Esophagus squamous epithelium (tissue), 5 donors: ENCODE measurements at places on chromosomes 11 and 22.

- no peak for DNase-seq
Observed at GRCh38 chr11:85423316-85423715, 203.8 kb downstream of the DLG2 start.

DNA sequence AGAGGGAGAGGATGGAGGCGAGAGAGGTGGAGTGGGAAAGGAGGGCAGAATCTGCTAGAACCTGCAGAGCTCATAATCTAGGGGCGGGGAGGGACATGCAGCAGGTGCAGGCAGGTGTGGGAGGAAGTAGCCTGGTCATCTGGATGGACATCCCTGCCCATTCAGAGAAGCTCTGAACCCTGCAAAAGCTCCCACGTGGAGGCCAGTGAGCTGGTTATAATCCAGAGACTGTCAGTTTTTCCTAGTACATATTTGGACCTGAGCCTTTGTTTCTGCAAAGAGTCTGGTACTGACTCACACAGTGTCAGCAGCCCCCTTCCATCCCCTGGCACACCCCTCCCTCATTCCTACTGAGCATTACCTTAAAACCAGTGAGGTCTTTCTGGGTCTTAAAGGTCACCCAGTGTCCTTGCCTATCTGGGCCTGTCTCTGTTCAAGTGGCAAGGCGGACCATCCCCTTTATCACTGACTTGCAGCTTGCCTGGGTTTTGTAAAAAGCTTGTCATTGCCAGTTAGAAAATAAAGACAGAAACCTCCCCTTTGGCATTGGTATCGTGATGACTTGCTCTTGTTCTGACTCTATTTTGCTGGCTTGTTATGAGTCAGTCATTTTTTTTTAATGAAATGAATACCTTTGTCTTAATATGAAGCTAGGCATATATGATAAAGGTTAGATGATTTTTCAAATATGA, 26.1 kb downstream of the PTPRJ start:
- DNase-seq = no peak

GRCh38 chr11:128208329-128209137, 378.8 kb downstream of the ETS1 start:
- no peak for DNase-seq

GRCh38 chr11:19910931-19911330, 198.3 kb downstream of the NAV2 start:
- no peak for DNase-seq

- no peak for DNase-seq
Observed at GRCh38 chr11:64101461-64101860, 64.5 kb downstream of the MACROD1 start.

DNA sequence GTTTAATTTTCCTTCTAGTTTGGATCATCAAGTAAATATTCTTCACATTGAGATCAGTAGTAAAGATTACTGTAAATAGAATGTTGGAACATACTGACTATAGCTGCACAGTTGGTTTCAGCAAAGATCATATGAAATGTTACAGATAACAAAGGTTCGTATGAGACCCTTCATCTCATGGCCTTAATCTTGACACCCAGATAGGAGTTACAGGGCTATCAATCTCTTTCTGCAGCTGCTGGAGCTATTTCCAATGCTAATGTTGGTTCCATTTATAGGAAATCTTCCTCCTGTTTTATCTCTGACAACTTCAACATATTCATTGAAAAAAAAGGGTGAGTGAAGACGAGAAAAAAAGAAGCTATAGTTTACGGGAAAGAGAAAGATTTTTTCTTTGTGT, 495.6 kb downstream of the JRKL start:
- no peak for DNase-seq

- no peak for DNase-seq
Observed at GRCh38 chr11:102114032-102114431, 3.8 kb downstream of the YAP1 start.

GRCh38 chr11:85721191-85721590, 35.2 kb upstream of the CCDC89 start:
- DNase-seq = no peak

DNA sequence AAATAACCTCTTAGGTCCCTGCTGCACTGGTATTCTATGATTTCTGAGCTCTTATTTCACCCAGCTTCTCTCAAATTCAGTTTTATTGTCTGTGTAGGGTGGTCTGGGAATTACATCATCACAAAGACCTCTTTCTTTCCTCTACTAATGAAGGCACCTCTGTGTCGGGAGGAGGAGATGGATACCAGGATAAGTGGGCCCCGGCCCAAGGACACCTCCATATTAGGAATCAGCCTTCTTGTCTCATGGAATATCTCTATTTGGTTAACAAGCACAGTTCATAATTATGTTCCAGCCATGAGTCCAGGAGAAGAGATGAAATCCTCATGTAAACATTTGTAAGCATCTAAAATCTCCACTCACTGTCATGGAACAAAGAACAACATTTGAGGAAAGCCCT, 9.4 kb downstream of the PARVA start:
- DNase-seq = no peak

DNA sequence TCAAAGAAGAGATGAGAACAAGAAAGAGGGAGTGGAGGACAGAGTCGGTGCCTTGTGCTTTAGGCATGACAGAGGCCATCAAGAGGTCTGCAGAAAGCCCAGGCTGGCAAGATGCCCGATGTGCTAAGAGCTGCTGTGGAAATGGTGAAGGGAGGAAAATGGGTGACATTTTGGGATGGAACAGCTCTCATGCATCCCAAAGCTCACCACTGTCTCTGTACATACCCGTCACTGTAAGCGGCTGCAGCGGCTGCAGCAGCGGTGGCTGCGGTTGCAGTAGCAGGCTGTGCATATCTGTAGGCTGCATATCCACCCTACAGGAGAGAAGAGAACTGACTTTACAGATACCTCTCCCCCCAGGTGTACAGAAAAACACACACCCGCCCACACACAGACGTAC, 28.6 kb downstream of the APOL5 start:
- DNase-seq = no peak

- no peak for DNase-seq
Observed at GRCh38 chr22:50007057-50007511, 5.5 kb downstream of the IL17REL start.

GRCh38 chr22:17699696-17700340, 61.3 kb downstream of the BCL2L13 start:
- DNase-seq = no peak

DNA sequence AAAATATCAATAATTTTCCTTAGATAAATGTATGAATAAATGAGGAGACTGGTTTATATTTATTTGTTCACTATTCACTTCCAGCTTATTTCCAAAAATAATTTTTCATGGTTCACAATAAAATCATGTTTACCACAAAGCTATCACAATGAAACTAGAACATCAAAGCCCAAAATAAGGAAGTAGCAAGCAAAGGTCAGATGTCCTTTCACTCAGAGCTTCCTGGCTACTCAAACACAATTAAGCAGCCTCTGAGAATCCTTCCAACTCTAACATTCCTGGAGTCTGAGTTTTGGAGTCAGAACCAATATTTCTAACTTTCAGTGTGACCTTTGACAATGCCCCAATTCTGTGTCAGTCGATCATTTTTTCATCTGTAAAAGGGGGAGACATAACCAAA, 527.0 kb downstream of the SOX6 start:
- no peak for DNase-seq

GRCh38 chr22:49475253-49475652, 352.4 kb downstream of the BRD1 start:
- no peak for DNase-seq

- no peak for DNase-seq
Observed at GRCh38 chr22:37498289-37498909, 12.2 kb upstream of the MFNG start.

GRCh38 chr11:68406324-68407313, 53.9 kb upstream of the PPP6R3 start:
- no peak for DNase-seq

- DNase-seq = no peak
Observed at GRCh38 chr11:45366619-45367190, 80.6 kb upstream of the SYT13 start.

DNA sequence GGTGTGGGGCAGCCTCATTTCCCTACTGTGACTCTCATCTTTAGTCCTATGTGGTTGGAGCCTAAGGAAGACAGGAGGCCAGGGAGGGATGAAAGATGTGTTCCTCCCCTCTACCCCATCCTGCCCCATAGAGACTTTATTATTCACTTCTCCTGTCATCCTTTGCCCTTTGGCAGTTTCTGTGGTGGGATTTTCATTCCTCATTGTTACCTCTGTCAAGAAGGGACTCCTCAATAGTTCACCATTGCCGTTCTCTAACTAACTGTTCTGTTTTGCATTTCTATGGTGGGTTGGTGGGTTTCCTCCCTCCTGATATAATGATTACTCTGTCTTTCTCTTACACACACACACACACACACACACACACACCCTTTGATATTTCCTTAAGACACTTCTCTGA, 202.3 kb downstream of the DSCAML1 start:
- no peak for DNase-seq

DNA sequence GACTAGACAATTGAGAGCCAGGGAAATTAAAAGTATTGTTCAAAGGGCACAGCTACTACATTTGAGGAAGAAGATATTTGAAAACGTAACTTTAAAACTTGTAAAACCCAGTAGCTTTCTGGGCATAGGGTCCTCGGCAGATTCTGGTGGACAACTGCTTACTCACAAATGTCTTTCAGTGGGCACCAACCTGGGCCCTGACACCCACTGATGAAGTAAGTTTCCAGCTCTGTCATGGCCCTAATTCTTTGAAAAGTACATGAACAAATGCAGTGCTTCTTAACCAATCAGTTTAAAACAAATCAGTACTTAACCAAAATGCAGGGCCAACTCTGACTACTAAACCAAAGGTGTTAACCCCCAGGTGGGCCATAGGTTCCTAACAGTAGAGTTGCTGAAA, 1170.1 kb downstream of the LRRC4C start:
- no peak for DNase-seq

GRCh38 chr11:22792497-22792896, 37.1 kb downstream of the SVIP start:
- DNase-seq = no peak

GRCh38 chr11:10818594-10818993, 9.9 kb upstream of the EIF4G2 start:
- no peak for DNase-seq

- no peak for DNase-seq
Observed at GRCh38 chr11:95652002-95652472, 137.5 kb downstream of the FAM76B start.

- no peak for DNase-seq
Observed at GRCh38 chr11:96899971-96900370, 510.2 kb downstream of the JRKL start.

DNA sequence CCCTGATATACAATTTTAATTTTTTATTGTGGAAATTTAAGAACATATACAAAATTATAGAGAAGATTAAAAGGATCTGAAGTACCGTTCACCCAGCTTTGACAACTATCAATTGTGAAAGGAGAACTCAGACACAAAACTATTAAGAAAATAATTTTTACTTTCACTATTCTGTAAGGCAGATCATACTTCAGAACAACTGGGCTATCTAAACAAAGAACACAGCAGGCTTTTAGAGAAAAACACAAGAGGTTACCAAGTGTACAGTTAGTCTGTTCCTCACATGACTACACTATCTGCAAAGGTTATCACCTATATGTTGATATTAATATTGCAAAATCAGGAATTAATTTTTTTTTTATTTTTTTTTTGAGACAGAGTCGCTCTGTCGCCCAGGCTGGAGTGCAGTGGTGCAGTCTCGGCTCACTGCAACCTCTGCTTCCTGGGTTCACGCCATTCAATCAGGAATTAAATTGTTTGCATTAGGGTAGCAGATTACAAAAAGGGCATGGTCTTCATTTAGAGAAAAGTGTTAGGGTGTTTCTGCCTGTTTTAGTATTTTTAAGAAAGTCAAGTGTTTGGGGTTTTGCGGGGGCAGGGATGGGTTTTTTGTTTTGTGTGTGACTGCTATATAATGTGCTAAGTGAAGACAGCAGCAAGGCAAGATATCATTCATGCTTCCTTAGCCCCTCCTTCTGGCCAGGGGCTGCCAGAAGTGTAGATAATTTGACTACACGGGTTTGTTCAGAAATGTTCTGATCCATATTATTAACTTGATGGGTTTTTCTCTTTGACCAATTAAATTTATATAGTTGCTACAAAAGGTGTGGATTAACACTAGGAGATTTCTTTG, 27.6 kb upstream of the SIK2 start:
- no peak for DNase-seq

DNA sequence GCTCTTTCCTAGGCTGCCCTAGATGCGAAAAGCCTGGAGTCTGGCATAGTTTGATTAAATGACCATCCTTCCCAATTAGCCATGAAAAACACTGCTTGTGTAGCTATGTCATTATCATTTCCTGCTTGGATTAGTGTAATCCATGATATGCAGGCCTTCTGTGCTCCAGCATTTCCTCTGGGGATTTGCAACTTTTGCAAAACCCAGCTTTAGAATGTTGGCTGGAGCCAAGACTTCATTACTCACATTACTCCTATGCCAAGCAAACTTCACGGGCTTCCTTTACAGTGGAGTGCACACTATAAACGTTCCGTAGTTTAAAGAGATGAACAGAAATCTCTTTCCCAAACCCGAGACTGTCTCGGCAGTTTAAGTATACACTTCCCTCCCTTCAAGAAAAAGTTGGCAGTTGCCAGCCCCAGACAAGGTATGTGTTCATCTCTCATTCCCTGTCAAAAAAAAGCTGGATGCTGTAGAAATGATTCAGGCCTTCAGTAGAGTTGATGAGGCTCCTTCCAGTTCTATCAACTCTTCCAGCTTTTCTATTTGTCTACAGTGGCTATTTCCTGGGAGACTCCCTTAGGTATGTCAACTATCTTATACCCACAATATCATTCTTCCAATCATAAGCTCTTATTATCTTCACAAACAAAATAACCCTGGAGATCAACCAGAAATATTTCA, 180.0 kb downstream of the MAML2 start:
- no peak for DNase-seq

DNA sequence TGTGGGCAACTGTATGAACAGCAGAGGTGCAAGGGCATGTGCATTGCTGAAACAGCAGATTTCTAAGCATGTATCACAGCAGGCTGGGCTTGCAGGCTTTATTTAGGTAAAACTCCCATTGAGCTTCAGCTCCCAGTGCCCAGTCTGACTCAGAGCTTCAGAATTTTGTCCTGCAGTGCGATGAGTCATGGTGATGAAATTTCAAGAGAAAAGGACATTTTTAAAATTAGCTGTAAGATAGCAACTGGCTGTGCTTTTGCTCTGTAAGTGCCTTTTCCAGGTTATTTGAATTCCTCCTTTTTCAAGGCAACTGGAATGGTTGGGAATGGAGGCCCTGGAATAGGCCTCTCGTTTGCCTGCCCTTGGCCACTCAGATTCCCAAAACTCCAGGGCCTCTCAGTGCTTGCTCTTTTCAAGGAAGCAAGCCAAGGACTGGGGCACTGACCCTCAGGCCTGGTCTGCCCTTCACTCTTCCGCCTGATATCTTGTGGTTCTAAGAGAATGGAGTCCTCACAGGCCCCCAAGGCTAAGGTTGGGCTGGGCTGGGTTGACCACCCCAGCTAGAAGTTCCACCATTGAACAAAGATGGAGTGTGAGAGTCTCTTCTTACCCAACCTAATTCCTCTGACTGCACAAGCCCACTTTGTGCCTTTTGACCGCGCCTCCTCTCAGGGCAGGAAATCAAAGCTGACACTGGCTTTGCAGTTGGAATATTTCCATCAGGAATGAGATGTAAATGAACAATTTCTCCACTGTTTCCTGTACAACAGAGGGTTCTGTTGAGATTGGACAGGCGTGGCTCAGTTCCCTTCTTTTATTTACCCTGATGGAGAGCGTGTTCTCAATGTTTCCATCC, 59.5 kb upstream of the PRSS23 start:
- no peak for DNase-seq

- no peak for DNase-seq
Observed at GRCh38 chr11:70778883-70779282, 380.6 kb downstream of the CTTN start.
